IMR-90 (cell line): ENCODE measurements at places on chromosomes 2 and 18. TPM values are rescaled to one million over a fixed set of nuclear protein-coding genes. Genes with fewer than 3 reads are reported as not detected.
A peak's percentile ranks its signal among the peaks of the same experiment; 100 is the strongest.

GRCh38 chr2:151707857-151708256 is 26.4 kb downstream of the NEB start:
- no peak for DNase-seq
- no peaks in the 10 kb centered on the region for H3K36me3 ChIP-seq
- H3K4me1 ChIP-seq: no peaks in the 10 kb centered on the region
- H3K27me3 ChIP-seq: no peaks in the 10 kb centered on the region; the same call in none of the 2 replicates
- H3K27ac ChIP-seq: no peak overlapping the region
- no peak overlapping the region for H3K4me3 ChIP-seq

DNA sequence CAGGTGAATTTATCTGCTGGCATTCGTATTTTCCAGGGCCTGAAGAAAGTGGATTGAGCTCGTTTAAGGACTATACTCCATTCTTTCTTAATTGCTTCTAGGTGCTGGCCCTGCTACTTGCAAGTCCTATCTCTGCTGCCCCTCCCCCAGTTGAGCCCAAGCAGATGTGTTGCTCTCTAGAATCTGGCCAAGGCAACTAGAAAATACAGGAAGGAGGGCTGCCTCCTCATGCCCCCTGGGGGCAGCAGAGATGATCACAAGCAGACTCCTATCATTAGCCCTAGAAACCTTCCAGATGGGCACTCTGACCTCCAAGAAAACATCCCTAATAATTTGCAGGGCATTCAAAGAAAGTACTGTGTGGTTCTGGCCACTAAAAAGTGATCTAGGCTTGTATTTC is 72.5 kb upstream of the CYP26B1 start:
- no peak for DNase-seq
- H3K4me3 ChIP-seq: no peak overlapping the region
- no peaks in the 10 kb centered on the region for H3K27me3 ChIP-seq
- H3K27ac ChIP-seq: no peak overlapping the region
- H3K4me1 ChIP-seq: peaks cover 7% of the 10 kb centered on the region

DNA sequence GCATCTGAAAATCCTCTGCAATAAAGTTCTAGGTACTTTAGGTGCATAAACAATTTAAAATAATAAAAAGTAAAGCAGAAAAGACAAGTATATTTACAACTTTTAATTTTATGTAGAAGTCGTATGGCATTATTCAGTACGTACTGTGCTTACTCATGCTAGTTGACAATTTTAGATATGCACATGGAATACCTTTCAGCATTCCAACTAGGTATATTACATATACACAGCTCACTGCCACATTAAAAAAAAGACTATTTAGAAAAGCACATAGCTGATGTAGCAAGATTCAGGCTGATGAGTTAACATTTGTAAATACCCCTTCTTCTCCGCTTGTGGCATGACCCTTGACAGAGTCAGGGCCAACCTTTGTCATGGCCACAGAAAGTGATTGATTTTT is 171.2 kb downstream of the FBXO15 start:
- H3K36me3 ChIP-seq: no peaks in the 10 kb centered on the region
- no peak overlapping the region for H3K4me3 ChIP-seq
- H3K27me3 ChIP-seq: no peaks in the 10 kb centered on the region
- no peak overlapping the region for H3K27ac ChIP-seq

DNA sequence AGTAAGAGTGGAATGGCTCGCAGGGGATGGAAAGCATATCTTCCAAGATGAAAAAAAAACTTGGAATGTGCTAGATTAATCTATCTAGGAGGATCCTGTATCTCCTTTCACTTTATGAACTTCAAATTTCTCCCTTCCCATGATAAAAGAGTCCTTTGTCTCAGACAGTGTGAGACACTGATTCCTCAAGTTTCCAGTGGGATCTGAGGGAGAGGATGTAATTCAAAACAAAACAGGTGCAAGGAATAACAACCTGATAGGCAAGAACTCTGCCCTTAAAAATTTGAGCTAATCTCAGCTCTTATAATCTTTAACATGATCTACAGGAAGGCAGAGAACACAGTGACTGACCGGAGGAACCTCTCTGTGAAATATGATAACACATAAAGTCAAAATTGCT is 162.0 kb upstream of the ZFP36L2 start:
- DNase-seq: no peak
- no peaks in the 10 kb centered on the region for H3K36me3 ChIP-seq
- H3K4me1 ChIP-seq: peaks cover 13% of the 10 kb centered on the region
- no peak overlapping the region for H3K27ac ChIP-seq

The LCT gene
- total RNA-seq: under 0.01 TPM in 1 of 2 replicates, not detected in the other

GRCh38 chr2:169528271-169528701 is 18.8 kb downstream of the KLHL41 start:
- no peaks in the 10 kb centered on the region for H3K36me3 ChIP-seq
- DNase-seq: peak; percentile 51
- H3K27me3 ChIP-seq: no peaks in the 10 kb centered on the region
- H3K27ac ChIP-seq: no peak overlapping the region
- no peaks in the 10 kb centered on the region for H3K4me1 ChIP-seq
